CD4-positive, alpha-beta T cell treated with Interleukin-4 for 1 hour (primary cell): ENCODE measurements at places on chromosomes 1 and 21.

- DNase-seq, result no peak
Measured at GRCh38 chr1:40094466-40095110, 2.5 kb downstream of the PPT1 start.

- DNase-seq, result no peak
Measured at GRCh38 chr1:64856553-64856952, 109.8 kb downstream of the JAK1 start.

- DNase-seq, result peak; percentile 72
Measured at GRCh38 chr1:108560874-108561459, 1.1 kb downstream of the EEIG2 start.

- DNase-seq, result no peak
Measured at GRCh38 chr1:16181887-16182719, 26.2 kb upstream of the EPHA2 start.

DNA sequence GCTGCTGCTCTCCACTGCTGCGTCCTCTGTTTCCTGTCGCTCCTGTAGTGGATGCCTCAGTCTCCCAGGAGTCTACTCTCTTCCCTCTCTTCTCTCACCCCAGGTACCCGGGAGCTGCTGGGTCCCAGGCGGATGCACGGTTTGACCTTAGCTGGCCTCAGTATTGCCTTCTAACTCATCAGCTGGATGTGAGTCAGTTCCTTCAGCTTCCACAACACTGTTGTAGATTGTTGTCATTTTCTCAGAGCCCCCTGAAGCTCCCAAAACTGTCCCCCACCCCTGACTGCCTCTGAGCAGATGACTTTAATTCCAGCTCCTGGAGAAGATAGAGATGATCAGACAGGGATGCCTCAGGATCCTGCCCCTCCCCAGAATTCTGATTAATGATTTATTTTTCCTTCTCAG is 7.2 kb downstream of the CNIH3 start:
- DNase-seq, result no peak
